ENCODE measurements at places on chromosomes 3 and 15.

DNA sequence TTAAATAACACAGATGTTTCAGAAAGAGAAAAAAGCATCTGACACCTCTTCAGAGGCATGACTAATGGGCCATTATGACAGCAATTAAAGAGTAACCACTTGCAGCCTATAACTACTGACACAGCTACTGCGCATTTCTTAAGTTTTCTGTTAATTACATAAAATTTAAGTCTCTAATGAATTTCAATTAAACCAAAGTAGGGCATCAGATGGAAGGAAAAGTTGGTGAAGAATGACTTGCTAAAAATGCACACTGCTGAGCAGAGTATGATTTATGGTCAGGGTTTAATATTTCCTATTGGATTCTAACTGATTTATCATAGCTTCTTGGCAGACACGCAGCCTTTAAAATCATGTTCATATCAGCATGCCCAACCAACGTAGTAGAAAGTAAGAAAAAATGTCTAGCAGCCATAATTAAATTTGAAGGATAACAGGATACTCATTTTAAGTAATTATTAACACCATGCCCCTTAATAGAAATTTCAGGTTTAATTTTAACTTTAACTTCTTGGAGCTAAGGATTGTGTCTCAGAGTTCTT is 140.0 kb downstream of the CBLB start:
- DNase-seq, result no peak

DNA sequence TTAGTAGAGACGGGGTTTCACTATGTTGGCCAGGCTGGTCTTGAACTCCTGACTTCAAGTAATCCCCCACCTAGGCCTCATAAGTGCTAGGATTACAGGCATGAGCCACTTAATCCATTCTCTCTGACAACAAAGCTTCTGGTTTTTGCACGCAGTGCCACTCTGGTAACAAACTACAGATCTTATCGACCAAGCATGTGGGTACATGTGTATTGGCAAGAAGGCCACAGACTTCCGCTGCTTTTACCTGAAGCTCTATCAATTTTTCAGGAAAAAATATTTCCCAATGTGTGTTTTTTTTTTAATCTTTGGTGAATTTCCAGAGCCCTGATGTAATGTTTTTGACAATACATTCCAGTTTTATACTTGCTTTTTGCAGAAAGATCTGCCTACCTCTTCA is 182.5 kb downstream of the PCCB start:
- DNase-seq, result no peak

DNA sequence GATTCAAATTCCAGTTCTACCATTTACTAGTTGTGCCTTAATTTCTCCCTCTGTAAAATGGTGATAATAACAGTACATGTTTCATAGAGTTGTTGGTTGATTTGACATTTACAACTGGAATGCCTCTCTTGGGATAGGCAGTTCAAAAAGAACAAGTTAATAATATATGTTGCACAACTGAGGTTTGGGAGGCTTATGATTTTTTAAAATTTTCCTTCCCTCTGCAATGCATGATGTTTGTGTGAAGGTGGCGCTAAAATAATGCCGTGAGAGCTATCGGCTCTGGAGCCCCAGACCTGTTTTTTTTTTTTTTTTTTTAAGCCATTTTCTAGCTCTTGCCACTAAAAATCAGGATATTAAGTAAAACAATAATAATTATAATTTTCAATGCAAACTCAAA is 18.6 kb downstream of the DNAJB11 start:
- no peak for DNase-seq

- no peak for DNase-seq
Observed at GRCh38 chr3:50459785-50460184, 43.6 kb downstream of the CACNA2D2 start.

GRCh38 chr3:20510396-20510795 is 324.4 kb upstream of the SGO1 start:
- DNase-seq, result no peak

- no peak for DNase-seq
Observed at GRCh38 chr15:67406257-67406861, 114.6 kb upstream of the C15orf61 start.

DNA sequence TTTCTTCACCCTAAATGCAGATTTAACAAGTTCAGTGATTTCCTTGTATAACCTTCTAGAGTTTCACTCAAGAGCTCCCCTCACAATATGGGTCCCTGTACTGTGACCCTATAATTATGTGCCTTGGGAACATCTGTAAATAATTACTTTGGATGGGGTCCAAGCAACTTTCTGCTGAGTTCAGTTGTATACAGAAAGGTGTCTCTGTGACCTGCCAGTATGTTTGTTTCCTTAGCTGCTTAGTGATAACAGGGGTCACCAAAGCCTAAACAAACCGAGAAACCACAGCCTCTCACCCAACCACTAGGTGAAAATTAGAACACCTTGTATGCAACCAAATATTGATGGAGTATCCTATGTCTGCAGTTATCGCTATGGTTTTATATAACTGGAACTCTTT is 29.8 kb upstream of the SLC25A36 start:
- no peak for DNase-seq

- no peak for DNase-seq
Observed at GRCh38 chr3:185986198-185986777, 48.5 kb upstream of the TRA2B start.

DNA sequence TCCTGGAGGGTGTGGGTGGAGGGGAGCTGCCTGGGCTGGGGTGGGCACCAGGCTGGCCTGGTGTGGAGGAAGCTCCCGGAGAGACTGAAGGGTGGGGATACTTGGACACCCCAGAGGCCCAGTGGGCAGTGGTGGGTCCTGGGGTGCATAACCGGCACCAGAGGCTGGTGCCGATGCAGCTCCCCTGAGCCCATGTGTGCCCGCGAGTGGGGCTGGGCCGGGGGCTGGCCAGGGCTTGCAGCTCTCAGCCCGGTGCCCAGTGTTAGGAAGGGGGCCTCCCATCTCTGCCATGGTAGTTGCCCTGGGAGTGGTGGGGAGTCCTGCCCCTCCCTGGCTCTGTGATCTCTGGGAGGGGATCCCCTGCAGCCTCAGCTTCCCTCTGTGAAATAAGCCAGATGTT is 9.3 kb downstream of the PLXNA1 start:
- no peak for DNase-seq

DNA sequence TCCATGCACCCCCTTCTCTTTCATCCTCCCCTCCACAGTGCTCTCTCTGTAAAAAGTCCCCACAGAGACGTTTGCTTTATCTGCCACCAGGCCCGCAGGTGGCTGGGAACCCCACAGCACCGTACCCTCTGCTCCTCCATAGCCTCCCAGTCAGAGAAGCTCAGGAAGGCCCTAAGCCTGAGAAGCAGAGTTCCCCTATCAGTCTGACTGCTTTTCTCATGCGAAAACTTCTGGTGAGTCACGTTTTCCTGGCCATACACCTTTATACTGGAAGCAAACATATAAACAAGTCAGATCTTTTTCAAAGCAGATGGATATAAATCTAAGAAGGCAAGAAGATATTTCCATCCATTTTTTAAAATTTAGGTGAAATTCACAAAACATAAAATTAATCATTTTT is 51.5 kb upstream of the MEF2A start:
- DNase-seq, result no peak

DNA sequence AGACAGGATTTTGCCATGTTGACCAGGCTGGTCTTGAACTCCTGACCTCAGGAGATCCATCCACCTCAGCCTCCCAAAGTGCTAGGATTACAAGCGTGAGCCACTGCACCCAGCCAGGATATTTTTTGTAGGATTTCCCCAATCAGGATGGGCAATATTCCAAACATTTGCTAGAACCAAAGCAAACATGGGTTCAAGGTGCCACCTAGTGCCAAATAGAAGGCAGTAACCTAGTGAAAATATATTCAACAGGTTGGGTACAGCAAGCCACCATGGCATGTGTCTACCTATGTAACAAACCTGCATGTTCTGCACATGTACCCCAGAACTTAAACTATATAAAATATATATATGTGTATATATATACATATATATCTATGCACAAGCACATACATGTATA is 185.9 kb upstream of the CADM2 start:
- DNase-seq, result no peak

GRCh38 chr3:13389378-13389777 is 30.7 kb downstream of the NUP210 start:
- DNase-seq, result no peak

GRCh38 chr3:128872282-128872681 is 7.1 kb upstream of the ACAD9 start:
- no peak for DNase-seq

GRCh38 chr15:73812806-73813465 is 59.8 kb upstream of the INSYN1 start:
- DNase-seq, result no peak

DNA sequence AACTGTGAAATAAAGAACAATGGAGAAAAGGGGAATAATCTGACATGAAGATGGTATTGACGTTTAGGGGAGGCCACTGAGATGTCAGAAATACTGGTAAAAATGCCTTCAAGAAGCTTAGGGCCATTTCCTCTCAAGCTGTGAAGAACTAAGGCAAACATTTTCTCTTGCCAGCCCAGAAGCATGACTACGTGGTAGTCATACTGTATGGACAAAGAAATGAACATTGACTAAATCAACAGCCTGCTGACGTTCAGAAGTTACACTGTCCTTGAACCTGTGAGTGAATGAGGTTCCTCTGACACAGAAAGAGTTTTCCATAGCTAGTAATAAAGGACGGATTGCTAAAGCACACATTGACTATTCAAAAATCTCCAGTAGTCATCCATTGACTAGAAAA is 121.0 kb downstream of the P3H2 start:
- DNase-seq, result no peak

DNA sequence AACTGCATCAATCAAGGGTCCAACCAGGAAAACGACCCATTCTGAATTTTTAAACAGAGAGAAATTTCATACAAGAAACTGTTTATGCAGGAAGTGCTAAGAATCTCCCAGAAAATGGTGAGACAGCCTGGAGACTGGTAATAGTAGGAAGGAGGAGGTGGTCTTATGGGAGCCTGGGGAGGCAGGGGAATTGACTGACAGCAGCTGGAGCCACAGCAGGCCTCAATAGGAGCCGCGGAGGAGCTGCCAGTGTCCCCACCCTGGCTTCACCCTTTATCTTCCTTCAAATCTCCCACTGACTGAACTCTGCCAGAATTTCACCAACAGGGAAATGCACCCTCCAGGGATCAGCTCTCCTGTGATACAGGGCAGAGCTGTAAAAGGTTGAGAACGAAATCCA is 7.5 kb upstream of the C3orf80 start:
- DNase-seq, result no peak

- DNase-seq, result no peak
Observed at GRCh38 chr3:87797872-87798566, 260.8 kb downstream of the CGGBP1 start.
